Fibroblast of skin of right quadriceps (primary cell): ENCODE measurements at places on chromosomes 2 and 18.

DNA sequence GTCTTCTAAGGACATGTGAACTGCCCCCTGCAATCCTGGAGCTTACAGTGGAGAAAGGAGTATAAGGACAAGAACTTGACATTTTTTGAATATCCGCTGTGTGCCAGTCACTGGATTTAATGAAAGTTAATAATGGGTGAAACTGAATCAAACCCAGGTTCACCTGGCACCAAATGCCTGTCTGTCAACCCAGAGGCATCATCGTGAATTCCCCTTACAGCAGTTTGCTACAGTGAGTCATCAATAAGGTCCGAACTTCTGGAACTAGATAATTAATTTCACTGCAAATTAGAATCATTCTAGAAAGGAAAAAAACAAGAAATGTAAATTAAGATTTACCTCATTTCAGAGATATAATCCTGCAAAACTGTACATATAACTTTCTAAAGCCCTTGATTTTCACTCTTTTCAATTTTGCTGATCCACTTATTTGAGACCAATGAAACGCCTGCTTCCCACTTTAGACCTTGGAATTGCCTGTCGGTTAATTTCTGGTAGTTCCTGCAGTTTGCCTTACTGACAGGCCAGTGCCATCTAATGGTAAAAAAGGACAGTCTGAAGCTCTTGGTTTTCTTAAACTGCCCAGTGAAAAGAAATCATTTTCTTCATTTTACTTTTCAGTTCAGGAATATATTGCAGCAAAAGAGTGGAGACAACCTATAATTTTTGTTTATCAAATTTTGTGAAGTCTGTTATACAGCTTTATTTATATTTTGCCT lies 8.2 kb downstream of the DSG2 start:
- no peak for DNase-seq

DNA sequence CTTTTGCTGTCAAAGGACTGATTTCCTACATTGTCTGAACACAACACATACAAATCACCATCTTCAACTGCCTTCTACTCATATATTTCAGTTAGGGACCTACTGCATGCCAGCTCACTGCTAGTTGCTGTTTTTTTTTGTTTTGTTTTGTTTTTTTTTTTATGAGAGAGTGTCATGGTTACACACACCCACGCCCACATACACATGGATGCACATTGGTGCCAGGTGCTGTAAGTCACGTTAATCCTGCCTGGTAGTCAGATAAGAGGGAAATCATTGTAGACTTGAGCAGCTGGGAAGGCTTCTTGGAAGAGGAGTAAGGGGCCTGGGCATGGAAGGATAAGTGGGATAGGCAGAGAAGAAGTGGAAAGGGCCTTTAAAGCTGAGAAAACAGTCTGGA lies 209.9 kb downstream of the TDRD15 start:
- no peak for DNase-seq

GRCh38 chr2:19051203-19051831 lies 307.1 kb downstream of the OSR1 start:
- DNase-seq = no peak

DNA sequence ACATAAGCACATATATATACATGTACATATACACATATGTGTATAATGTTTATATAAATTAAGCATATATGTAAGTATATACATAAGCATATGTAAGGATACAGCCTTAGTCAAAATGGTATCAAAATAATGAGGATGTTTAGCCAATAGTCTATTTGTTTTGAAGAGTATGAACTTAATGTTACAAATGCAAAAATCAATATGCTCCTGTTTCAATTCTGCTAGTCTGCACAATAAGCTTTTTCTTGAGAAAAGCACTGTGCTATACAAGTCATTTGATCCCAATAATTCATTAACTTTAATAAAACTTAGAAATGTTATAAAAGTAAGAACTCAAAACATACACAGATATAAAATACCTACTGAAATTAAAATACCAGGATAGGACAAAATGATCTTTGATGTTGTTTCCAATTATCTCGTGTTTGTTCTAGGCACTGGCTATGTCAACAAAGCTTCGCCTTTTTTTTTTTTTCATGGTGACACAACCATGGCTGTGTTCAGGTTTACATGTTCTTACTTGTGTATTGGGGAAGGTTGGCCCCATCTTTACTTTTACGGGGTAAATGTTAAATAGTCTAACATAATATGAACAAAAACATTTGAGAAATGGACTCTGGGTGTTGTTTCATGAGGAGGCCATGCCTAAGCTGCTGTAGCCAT lies 271.1 kb upstream of the CDH19 start:
- no peak for DNase-seq

GRCh38 chr2:14297906-14298305 lies 334.6 kb upstream of the LRATD1 start:
- no peak for DNase-seq

DNA sequence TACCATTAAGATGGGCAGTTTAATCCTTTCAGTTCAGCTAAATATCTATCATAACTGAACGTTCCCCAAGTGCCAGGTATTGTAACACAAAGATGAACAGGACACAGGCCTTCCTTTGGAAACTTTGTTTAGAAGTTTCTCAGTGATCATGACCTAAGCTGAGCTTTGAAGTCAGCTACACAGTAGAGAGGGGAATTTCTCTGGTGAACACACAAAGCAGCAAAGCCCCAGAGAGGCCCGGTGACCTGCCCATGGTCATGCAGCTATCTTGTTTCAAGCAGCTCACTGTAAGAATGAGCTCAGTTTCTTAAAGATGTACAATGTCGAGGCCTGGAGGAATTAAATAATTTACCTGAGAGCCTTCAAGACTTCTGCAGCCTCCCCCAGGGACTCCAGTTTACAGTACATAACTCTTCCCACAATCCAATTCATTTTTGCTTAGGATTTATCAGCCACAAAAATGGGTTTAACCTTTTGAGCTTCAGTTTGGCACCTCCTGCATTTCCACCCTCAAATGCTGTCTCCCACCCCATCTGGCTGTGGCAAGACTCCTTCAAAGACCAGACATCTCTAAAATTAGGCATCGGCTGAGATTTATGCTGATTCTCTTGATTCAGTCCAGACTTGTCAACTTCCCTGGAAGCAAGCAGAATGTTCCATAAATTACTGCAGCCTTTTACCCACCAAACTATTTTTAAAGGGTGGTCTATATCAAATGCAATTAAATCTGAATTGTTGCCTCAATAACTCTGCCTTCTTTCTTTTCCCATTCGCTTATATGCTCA lies 325.6 kb downstream of the TXNL1 start:
- no peak for DNase-seq

GRCh38 chr2:103819599-103819998 lies 1034.3 kb upstream of the POU3F3 start:
- no peak for DNase-seq

GRCh38 chr2:42261518-42262195 lies 92.5 kb downstream of the EML4 start:
- DNase-seq = no peak

DNA sequence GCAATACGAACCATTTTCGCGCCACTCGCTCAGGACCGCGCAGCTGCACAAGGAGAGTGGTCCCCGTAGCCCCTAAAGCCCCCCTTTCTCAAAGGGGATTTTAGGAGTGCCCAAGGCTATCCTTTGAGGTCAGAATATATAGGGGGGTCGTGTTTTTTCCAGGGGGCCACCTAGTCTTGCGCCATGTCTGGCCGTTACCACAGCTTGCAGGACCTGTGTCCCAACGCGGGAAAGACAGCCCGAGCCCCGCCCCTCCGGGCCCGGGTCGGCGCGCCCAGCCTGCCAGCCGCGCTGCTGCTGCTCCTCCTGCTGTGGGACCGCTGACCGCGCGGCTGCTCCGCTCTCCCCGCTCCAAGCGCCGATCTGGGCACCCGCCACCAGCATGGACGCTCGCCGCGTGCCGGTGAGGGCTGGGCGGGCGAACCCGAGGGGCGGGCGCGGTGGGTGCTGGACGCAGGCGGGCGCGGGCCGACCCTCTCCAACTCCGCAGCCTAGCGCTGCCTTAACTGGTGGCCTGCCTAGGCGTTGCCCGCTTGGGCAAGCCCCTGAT lies at the start of gene CDCA7:
TSS of gene CDCA7 (plus strand) at position 291 of the 550 bp plus-strand sequence. CDS start at position 383, 92 bp downstream.
- peak; percentile 71 for DNase-seq

GRCh38 chr2:136394136-136395060 lies 276.4 kb upstream of the CXCR4 start:
- DNase-seq = no peak

DNA sequence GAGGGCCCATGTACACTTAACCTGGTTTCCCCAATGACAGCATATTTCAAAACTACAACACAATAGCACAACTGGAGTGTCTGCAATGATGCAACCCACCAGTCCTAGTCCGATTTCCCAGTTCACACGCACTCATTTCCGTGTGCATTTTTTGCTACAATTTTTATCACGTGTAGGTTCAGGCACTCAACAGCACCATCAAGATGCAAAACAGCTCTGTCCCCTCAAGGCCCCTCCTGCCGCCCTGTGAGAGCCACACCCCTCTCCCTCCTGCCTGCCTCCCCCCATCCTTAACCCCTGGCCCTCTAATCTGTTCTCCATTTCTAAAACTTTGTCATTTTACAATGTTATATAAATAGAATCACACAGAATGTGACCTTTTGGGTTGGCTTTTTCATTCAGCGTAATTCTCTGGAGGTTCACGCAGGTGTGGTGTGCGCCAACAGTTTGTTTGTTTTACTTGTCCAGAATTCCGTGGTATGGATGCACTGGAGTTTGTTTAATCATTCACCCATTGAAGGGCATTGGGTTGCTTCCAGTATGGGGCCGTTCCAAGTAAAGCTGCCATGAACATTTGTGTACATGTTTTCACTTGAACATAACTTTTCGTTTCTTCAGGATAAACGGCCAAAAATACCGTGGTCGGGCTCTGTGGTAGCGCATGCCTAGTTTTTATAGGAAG lies 8.4 kb downstream of the KCNIP3 start:
- no peak for DNase-seq

- DNase-seq = peak; percentile 44
These were observed 81.9 kb downstream of the TGOLN2 start for GRCh38 chr2:85245891-85246290.

DNA sequence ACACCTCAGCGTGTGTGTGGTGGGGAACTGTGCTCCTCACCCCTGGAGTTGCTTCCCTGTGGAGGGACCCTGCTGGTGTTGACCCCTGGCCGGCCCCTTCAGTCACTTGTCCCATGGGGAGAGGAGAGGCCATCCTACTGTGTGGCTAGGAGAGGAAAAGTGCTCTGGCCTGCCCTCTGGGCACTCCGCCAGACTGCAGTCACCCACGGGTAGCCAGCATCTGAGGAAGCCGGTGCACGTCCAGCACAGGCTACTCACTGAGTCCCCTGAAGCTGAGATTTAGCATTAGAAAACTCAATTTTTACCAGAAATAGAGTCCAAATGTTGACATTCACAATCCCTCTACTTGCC lies 211.5 kb upstream of the RAB6C start:
- DNase-seq = no peak

- DNase-seq = no peak
These were observed 105.8 kb upstream of the OTOS start for GRCh38 chr2:240246173-240246820.

DNA sequence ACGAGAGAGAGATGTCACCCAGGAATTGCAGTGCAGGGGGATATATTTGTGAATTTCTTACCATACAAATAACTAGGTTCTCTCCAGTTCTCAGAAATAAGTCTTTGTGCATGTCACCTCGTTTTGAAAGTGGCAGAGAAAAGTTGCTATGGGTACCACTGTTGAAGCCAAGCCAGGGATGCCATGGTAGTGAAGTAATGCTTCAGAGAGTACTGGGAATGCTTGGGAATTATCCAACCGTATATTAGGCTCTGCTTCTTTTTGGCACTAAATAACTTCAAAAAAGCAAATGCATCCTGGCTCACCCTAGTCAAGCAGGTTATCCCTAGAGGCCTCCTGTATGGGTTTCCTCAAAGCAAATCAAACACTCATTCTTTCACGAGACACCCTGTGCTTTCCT lies 50.7 kb upstream of the DDX18 start:
- no peak for DNase-seq

DNA sequence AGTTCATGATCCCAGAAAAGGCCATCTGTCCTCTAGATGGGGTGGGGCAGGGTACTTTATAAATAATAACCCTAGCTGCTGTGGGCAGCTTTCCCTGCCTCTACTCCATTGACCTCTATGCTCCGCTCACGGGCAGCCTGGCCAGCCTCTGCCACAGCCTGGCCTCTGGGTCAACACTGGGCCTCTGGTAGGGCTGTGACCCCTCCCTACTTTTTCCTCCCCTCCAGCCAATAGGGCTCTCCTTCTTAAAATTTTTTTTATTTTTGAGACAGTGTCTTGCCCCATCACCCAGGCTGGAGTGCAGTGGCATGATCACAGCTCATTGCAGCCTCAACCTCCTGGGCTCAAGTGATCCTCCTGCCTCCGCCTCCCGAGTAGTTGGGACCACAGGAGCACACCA lies 4.1 kb upstream of the GAREM2 start:
- no peak for DNase-seq

GRCh38 chr2:65293376-65293775 lies 65.7 kb downstream of the ACTR2 start:
- DNase-seq = no peak

- DNase-seq = peak; percentile 95
These were observed 50.2 kb upstream of the DTNA start for GRCh38 chr18:34659579-34660517.

GRCh38 chr18:13464432-13465123 lies 246.0 kb downstream of the LDLRAD4 start:
- DNase-seq = no peak

- no peak for DNase-seq
These were observed 39.4 kb upstream of the GPC1 start for GRCh38 chr2:240395896-240396622.

DNA sequence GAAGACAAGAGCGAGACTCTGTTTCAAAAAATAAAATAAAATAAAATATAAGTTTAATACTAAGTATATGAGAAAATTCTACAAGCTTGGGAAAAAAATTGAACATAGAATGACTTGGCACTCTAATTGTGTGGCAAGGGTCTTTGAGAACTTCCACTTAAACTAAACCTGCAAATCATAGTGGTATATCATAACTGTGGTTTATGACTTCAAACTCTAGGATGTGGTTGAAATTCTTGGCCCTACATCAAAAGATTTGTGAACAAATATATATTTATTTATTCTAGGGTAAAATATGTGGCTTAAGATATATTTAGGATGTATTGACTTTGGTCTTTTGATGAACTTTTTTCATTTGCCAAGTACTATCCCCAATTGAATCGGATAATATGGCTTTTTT lies 3.1 kb upstream of the FAM171B start:
- peak; percentile 14 for DNase-seq

GRCh38 chr18:48181857-48182256 lies 227.3 kb downstream of the ZBTB7C start:
- no peak for DNase-seq
